Activated T-cell treated with anti-CD3 and anti-CD28 coated beads, Interleukin-2, amount 50 U/mL, for 72 hours (primary cell): ENCODE measurements at places on chromosomes 13 and 19. TPM values are rescaled to one million over a fixed set of nuclear protein-coding genes. Genes with fewer than 3 reads are reported as not detected.

DNA sequence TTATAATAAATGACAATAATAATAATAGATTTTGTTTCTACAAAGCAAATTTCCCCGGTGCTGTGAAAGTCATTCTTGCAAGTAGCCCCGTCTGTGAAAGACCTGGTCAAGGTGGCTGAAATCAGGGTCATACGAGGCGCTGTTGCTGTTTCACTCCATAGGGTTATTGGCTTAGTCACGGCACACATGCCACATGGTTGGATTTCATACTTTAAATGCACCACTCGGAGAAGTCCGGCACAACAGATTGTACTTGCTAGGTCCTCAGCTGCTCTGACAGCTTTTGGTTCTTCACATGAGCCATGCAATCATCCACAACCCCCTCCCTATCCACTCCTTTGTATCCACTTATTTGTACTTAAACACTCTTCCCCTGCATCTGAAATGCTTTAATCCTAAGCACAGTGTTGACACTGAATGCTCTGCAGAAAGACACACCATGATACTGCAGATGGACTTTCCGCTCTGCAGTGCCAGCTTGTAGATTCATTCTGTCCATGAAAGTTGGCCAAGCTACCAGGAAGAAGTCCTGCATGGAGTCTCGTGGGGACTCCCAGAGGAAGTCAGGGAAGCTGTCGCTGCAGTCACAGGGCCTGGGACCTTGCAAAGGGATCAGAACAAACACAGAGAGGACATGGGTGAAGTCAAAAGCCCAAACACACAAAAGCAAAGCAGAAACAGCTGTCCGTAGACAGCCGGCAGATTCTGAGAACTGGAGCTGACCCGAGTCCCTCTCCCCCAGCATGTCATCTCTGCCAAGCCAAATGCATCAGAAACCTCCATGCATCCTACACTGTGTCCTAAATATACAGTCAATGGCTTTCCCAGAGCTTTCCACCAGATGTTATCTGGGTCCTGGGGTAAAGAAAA lies 124.6 kb downstream of the COL4A2 start:
- no peak for DNase-seq

GRCh38 chr13:43140985-43141384 lies 117.6 kb downstream of the DNAJC15 start:
- no peak for DNase-seq

- no peak for DNase-seq
Observed at GRCh38 chr13:98427331-98427995, 149.4 kb downstream of the STK24 start.

DNA sequence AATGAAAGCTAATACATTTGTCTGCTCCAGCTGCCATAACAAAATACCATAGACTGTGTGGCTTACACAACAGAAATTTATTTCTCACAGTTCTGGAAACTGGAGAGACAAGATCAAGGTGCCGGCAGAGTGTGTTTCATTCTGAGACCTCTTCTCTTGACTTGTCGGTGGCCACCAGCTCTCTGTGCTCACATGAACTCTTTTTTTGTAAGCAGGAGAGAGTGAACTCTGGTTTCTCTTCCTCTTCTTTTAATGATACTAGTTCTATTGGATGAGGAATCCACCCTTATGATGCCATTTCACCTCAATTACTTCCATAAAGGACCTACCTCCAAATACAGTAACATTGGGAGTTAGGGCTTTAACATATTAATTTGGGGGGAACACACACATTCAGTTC lies 11.7 kb downstream of the KCTD12 start:
- DNase-seq: no peak

DNA sequence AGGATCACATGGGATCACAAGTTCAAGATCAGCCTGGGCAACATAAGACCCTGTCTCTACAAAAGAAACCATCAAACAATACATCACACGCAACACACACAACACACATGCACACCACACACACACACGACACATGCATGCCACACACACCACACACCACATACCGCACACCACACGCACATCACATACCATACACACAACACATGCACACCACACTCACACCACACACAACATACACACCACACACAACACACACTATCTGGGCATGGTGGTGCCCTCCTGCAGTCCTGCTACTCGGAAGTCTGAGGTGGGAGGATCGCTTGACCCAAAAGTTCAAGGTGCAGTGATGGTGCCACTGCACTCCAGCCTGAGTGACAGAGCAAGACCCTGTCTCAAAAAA lies 198.3 kb downstream of the USP12 start:
- DNase-seq: no peak

DNA sequence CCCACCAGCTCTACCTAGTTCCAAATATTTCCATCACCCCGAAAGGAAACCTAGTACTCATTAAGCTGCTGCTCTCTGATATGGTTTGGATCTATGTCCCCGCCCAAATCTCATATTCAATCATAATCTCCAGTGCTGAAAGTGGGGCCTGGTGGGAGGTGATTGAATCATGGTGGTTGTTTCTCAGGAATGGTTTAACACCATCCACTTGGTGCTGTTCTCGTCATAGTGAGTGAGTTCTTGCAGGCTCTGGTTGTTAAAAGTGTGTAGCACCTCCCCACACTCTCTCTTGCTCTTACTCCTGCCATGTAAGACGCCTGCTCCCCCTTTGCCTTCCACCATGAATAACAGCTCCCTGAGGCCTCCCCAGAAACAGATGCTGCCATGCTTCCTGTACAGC lies 43.4 kb upstream of the MED4 start:
- DNase-seq: peak; percentile 29

GRCh38 chr13:58655086-58655485 lies 1023.5 kb downstream of the PCDH17 start:
- no peak for DNase-seq

DNA sequence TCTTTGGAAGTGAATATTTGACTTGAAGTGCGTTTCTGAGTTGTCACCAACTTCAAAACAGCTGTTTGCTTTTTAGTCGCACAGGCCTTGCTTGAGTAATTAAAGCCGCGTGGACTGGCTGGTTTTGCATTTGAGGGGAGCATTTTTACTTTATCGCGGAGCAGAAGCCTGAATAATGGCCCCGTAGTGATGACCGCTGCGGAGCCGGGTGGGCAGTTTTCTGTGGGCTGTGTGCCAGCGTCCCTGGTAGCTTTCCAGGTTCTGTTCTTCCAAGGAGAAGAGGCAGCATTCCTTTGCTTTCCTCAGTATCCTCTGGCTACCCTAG lies 1.1 kb downstream of the NAA16 start:
- DNase-seq: peak; percentile 12

- DNase-seq: no peak
Observed at GRCh38 chr13:50916701-50917184, 7.2 kb downstream of the RNASEH2B start.

DNA sequence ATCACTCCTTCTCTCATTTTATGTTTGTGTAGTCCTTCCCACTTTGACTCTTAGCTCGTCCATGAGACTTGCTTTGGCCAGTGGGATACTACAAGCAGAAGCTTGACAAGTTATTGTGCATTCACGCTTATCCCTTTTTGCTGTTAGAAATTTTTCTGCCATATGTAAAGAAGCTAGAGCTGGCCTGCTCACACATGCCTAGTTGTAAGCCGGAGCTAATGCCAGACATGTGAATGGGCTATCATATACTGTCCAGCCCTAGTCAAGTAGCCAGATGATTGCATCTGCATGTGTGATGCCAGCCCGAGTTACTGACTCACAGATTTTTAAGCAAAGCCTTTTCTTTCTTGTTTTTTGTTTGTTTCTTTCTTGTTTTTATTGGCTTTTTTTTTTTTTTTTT lies 460.7 kb downstream of the TDRD3 start:
- DNase-seq: no peak

Gene SIGLEC11
- not detected for total RNA-seq

DNA sequence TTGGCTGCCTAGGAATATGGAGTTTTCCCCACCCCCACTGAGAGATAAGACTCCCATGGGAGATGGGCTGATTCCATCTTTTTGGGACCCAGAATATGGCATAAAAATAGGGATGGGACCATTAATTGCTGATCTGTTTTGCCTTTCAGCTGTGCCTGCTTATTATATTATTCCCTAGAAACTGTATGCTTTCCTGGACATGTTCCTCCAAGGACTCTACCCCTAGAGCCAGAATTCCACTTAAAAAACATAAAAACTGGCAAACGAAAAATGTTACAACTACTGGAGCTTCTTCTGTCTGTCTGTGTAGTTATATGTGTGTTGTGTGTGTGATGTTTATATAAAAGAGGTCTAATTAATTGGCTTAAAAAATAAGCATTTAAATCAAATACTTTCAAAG lies 159.9 kb upstream of the PRR20A start:
- DNase-seq: no peak

Gene LGI4
- total RNA-seq: 1.00 TPM

DNA sequence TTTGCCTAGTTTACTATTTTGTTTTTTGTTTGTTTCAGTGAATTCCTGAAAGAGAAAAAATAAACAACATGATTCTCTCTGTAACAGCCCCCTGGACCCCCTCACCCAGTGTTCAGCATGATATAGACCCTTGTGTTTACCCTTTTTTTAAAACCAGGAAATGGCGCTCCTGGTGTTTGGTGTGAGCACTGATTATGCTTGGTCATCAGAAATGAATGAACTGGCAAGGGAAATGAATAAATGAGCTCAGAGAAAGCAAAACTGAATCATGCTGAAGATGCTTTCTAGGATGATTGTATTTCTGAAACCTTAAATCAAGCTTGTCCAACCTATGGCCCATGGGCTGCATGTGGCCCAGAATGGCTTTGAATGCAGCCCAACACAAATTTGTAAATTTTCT lies 22.1 kb downstream of the WASF3 start:
- DNase-seq: no peak

Gene FFAR1
- 1.4 TPM for total RNA-seq

DNA sequence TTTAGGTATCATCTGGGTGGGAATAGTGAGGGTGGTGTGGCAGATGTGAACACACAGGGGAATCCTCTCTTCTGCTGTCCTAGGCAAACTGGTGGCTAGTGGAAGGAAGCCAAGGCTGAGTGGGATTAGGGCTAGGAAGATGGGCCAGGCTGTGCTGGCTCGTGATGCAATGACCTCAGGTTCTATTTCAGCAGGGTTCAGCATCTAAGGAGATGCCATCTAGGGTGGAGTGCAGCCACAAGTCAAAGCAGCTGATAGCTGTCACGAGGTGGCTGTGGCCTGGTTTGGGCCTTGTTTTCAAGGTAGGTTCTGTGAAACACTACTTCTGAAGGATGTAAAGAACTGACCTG lies 21.6 kb downstream of the ARL11 start:
- DNase-seq: no peak

- peak; percentile 33 for DNase-seq
Observed at GRCh38 chr19:17441241-17442021, 7.0 kb downstream of the TMEM221 start.

Gene TOMM40
- 53.0 TPM for total RNA-seq

Gene SRRM5
- 1.1 TPM for total RNA-seq

Gene ANGPTL8
- not detected for total RNA-seq

DNA sequence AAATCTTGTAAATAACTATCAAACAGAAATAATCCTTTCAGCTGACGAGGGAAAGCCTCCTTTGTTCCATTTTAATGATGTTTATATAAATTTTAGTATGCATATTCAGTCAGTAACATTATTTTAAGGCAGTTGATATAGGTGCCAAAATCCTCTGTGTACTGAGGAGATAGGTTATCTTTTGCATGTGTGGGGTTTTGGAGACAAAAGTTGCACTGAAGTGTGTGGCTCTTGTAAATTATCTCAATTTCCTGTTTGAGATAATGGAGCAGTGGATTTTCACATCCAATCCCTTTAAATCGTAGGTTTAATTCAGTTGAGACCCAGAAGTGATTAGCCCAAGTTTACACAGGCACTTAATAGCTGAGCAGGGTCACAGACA lies 106.6 kb downstream of the RGCC start:
- DNase-seq: no peak

GRCh38 chr19:39502640-39503417 lies 4.1 kb downstream of the DLL3 start:
- peak; percentile 90 for DNase-seq
